Esophagus mucosa (tissue), 1 donor: ENCODE measurements at places on chromosomes 3 and 15. TPM values are rescaled to one million over a fixed set of nuclear protein-coding genes. Genes with fewer than 3 reads are reported as not detected.
A peak's percentile ranks its signal among the peaks of the same experiment; 100 is the strongest.

DNA sequence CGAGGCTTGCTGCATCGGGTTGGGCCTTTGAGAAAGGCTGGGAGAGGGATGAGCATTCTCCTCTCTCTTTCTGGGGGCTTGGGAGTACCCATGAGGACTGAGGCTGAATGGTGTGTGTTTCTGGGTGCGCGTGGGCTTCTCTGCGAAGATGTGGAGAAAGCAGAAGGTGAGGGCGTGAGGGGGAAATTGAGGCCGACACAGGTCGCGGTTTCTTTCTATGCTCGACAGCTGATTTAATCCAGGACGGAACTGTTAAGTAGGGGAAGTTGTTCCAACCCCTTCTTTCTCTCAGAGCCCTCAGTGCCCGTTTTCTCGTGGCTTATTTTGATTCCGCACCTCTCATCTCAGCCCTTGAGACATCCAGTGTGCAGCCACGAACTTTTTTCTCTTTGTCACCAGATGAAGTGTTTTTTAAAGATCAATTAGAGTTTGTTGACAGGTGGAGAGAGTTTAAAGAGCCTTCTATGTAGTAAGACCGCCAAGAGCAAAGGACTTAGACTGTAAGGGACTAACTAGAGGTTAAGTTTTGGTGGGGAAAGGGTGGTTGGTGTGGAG lies 711 bp downstream of the STARD9 start:
- ATAC-seq, result no peak

GRCh38 chr3:50340448-50341329 lies at the start of gene RASSF1:
RASSF1 (minus strand) TSS chr3:50340836; CDS start chr3:50340805, 31 bp downstream.
- peak; percentile 47 for ATAC-seq

GRCh38 chr3:48661501-48662144 lies 1.1 kb downstream of the CELSR3 start:
- peak; percentile 29 for ATAC-seq

GRCh38 chr15:76335307-76336253 lies 993 bp upstream of the ISL2 start:
- ATAC-seq, result no peak

ZXDC gene
- total RNA-seq, result 19.1 TPM

- no peak for ATAC-seq
Observed at GRCh38 chr3:65928110-65928509, 110.6 kb downstream of the MAGI1 start.

GRCh38 chr15:58627701-58628100 lies 121.8 kb downstream of the ADAM10 start:
- ATAC-seq, result no peak

DNA sequence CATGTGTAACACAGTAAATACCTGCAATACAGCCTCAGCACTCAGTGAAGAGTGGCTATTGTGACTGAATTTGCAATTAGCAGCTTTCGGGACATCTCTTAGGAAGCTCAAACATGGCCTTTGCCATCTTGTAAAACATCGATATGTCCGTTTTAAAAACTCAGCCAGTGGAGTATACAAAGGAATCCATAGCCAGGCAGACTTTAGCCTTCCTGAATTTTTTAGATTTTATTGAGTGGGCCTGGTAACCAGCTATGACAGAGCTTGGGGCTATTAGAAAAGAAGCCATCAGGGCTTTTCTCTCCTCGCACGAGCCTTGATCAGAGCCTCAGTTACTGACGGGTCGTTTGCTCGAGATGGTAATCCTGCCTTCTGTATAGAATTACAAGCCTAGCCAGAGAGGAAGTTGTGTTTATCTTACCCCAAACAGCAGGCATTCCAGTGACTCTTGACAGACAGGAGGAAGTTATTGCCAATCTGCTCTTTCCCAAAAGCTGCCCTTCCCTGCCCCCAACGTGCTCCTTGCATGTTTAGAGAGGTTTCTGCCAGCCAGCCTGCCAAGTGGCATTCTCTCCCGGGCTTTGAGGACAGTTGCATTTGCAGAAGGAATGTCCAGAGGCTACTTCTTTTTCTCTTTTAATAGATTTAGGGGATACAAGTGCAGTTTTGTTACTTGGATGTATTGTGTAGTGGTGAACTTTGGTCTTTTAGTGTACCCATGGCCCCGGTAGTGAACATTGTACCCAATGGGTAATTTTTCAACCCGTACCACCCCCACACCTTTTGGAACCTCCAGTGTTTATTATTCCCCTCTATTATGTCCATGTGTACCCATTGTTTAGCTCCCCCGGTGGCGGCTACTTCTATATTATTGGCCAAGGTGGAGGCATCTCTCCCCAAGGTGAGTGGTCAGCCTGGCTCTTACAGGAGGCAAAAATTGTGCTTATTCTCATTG lies 40.6 kb downstream of the ITPR1 start:
- no peak for ATAC-seq

GALNT15 gene
- 1.8 TPM for total RNA-seq

SLC2A2 gene
- total RNA-seq, result not detected
